ENCODE measurements at places on chromosomes 3 and 15. TPM values are rescaled to one million over a fixed set of nuclear protein-coding genes. Genes with fewer than 3 reads are reported as not detected.

Gene CKMT1B
- not detected for polyA plus RNA-seq

Gene MKRN3
- not detected for polyA plus RNA-seq

GRCh38 chr15:71207141-71207540, 91.9 kb downstream of the THSD4 start:
- no peak for DNase-seq

- no peak for DNase-seq
These were observed 445.1 kb downstream of the FOXP1 start for GRCh38 chr3:71138410-71138809.

DNA sequence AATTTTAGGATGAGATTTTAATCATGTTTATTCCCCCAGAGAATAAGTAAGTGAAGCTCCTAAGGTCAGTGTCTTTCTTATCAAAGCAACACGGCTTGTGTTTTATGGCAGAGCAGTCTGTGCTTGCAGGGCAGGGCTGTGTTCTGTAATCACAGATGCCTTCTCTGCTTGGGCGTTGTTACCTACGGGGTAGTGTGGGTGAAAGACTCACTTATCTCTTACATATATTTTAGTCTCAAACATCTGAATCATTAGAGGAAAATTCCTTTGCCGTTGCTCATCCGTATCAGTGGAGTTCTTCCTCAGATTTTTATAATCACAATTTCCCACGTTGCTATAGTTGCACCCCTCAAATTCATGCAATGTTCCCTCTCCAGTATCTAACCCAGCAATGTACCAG, 271.7 kb upstream of the MEIS2 start:
- no peak for DNase-seq
